ENCODE measurements at places on chromosomes 16 and 17.

DNA sequence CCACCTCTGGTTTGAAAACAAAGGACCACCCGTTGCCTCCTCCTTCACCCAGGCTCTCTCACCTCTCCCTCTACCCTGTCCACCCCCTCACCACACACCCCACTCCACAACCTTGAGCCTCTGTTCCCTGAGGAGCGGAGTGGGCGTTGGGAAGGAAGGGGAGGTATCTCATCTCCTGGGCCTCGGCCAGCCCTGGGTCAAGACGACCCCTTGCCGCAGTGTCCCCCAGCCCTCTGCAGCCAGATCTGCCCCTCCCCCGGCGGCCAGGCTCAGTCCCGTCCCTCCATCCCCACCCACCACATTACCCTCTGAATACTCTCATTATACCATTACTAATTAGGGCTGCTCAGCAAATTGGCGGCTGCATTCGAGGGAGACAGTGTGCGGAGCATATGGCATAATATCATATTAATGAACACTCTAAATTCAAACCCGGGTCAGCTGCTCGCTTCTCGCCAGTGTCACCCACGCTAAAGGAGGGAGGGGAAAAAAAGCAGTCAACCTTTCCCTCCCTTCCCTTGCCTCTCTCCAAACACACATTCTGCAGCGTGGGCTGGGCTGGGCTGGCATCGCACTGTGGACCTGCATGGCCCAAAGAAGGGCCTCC lies 123.2 kb upstream of the LHX1 start:
- no peak for DNase-seq

DNA sequence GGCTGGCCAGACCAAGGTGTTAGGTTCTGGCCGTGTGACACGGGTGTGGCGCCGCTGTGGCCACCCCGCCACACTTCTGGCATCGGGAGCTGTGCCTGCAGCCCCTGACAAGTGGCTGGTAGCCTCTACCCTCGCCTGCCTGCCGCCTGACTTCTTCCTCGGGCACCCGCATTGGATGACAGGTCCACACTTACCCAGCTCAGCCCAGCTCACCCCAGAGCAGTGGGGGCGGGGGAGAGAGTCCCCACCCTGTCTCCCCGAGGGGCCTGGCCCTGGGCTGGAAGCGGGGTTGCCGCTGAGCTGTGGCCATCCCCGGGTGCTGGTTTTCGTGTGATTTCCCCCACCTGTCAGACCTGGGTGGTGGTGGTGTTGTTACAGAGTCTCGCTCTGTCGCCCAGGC lies 53.9 kb upstream of the ACSF3 start:
- DNase-seq, result no peak

GRCh38 chr16:67748834-67749233 lies 29.7 kb upstream of the GFOD2 start:
- no peak for DNase-seq

DNA sequence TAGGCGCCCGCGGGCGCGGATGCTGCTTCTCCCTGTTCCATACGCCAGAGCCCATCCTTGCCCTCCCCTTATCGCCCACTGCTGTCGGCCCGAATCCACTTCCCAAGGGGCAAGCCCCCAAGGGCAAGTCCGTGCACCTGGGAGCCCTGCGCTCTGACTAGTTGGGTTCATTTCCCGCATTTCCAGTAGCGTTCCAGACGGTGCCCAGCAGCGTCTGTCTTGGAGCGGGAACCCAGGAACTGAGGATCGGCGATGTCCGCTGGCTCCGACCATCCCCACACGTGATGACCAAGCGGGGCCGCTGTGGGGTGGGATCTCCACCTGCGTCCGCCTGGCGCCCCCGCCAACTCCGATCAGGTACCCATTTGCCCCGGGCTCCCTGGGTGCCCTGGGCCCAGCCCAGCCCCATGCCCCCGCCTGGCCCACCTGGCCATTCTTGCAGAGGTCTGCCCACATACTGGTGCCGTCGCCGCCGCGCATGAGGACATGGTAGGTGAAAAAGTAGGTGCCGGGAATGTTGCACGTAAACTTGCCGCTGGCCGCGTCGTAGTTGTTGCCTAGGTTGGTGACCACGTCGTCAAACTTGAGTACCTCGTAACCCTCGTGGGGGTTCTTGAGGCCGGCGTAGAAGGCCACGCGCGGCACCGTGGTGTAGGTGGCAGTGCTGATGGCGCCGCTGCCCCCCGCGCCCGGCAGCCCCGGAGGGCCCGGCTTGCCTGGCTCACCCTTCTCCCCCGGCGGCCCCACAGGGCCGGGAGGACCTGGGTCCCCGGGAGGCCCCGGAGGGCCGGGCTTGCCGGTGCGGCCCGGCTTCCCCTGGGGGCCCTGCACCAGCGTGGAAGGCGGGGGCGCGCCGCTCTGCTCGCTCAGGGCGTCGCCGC lies 837 bp downstream of the C1QL1 start:
- DNase-seq, result no peak

DNA sequence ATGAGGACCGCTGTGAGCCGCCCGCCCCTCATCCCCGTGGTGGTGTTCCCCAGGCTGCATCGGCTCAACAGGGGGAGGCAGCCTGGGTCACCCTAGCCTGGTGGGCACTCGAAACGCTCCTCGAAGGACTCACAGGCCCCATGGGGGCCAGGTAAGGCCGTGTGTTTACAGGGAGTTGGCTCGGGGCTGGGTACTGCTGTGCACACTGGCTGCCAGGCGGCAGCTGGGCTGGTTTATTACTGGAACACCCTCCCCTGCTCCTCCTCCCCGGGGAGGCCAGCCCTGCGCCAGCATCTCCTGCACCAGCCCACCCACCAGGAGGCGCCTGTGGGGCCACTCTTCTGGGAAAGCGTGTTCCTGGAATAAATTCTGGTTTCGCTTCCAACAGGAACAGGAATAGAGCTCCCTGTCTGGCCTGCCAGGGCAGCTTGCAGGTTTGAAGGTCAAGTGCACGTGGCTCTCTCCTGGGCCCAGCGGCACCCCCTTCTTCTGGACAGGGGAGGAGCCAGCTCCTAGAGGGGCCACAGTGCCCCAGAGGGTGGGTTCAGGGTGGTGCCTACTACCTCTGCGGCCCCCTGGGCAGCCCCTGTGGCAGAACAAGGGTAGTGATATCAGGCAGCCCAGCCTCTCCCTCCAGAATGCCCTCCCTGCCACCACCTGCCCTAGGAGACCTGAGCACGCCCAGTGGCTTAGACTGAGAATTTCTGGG lies 11.3 kb downstream of the MCRIP1 start:
- no peak for DNase-seq

- DNase-seq, result no peak
These were observed 28.7 kb upstream of the MED9 start for GRCh38 chr17:17448076-17448475.

DNA sequence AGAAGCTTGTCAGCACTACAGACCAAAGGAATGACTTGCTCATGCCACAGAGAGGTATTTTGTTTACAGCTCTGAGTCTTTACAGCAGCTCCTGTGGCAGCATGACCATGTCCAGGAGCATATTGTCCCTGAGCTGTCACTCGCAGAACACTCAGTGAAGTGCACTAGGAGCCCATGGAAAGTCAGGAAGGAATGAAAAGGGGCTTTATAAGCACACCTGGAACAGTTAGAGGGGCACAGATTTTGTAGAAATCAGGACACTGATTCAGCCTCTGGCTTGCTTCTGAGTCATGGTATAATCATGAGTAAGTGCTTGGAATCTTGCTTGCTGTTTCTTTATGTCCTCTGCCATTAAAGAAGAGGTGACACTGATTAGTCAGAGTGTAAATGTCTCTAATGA lies 41.0 kb downstream of the TADA2A start:
- DNase-seq, result no peak

DNA sequence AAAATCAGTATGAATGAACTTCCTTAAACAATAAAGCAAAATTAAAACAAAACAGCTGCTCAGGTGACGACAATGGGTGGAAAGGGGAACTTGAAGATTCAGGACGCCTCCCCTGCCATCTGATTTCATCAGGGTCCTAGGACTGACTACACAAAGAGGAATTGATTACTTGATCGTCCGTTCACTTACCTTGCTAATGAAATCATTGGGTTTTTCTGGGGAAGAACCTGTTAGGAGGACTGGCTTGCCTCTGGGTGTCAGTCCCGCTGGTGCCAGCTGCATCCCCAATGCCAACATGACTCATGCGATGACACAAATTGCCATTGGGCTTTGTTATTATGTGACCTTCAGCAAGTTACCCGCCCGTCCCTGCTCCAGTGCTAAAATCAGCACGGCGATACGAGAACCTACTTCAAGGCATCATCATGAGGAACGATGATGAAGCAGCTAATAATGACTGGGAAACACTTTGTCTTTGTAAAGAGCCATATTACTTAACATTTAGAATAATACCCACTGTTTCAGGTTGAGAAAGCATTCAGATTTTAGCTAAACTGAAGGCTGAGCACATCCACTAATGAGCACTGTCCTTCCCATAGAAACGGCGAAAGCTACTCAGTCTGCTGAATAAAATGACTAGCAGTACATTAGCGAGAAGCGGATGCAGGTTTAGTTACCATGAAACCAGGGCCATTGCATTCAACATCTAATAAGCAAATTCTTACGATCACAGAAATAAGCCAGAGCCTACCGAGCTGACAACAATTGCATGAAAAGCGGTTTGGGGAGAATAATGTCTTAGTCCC lies 139.4 kb downstream of the ZFHX3 start:
- peak; percentile 19 for DNase-seq

GRCh38 chr17:45828171-45828570 lies 16.5 kb upstream of the SPPL2C start:
- DNase-seq, result no peak

Data from CD4-positive, alpha-beta T cell treated with Interleukin-17A for 1 hour (primary cell).